CD4-positive, alpha-beta T cell treated with Interleukin-4 for 1 hour (primary cell): ENCODE measurements at places on chromosomes 1 and 21.

- DNase-seq: no peak
Measured at GRCh38 chr1:182707122-182707521, 22.7 kb upstream of the RGS8 start.

GRCh38 chr1:98005326-98006010 lies 84.6 kb upstream of the DPYD start:
- DNase-seq: no peak

GRCh38 chr1:8752411-8752810 lies 65.0 kb downstream of the RERE start:
- no peak for DNase-seq

GRCh38 chr21:32423320-32424190 lies 11.0 kb downstream of the EVA1C start:
- no peak for DNase-seq

DNA sequence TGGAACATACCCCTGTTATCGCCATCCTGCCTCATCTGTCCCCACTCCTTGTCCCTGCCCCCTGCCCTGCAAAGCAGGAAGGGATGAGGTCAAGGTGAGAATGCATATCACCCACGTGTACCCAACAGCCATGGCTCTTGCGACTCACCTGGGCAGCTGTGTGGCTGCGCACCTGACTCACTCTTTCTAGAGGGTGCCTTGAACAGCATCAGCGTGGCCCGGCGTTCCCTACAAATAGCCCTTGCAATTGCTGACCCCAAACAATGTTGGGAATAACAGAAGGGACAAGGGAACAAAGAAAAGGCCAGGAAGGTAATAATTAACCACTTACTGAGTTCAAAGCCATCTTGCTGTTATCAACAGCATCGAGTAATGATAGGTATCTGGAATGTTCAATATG lies 10.2 kb downstream of the TMPRSS2 start:
- no peak for DNase-seq

GRCh38 chr1:170240409-170240808 lies 94.7 kb downstream of the NTMT2 start:
- no peak for DNase-seq
